ENCODE measurements at places on chromosomes 3 and 15.

- peak; percentile 16 for DNase-seq
Observed at GRCh38 chr15:64501396-64501715, 41.0 kb downstream of the ZNF609 start.

DNA sequence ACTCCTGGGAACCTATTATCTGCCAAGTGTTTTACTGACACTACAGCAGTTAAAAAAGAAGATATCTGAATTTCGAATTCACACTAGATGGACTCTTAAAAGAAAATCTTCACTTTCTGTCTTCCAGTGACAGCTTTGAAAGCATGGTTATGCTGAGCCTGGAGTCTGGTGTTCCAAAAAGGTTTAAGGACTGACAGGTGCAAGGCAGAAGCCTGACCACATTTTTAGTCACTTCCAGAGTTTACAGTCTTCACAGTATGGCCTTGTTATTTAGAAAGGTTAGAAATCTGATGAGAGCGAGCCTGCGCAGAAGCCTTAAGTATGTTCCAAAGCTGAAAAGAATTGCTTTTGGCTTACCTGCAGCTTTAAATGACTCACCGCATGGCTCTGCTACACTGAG is 59.9 kb downstream of the ETV5 start:
- no peak for DNase-seq

DNA sequence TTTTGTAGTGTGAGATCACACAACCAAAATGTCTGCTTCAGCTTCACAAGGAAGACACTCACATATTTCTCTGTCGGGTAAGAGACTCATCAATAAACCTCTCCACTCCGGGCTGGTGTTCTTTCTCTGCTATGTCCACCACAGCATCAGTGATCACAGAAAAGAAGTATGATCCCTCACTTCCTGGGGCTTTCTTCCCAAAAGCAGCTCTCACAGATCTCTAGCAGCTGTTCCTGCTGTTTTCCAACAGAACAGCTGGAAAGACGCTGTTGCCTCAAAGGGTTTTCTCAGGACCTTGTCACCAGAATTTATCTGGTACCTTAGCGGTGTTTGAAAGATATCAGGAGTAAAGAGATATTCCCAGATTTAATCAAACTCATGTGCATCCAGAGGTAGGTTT is 46.4 kb downstream of the GATM start:
- no peak for DNase-seq

DNA sequence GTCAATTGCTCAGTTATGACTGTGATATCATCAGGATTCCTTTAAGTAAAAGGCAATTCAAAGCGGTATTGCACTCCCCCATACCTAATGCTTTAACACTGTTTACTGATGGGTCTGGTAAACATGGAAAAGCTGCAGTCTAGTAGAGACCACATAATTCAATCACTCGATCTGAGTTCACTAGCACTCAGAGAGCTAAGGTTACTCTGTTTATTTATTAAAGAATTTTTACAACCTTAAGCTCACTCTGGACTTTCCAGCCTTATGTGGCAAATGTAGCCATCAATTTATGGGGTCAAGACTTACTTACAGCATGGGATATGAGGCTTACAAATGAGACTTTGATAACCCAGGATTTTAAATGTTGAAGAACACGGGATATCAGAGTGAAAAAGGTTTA is 18.4 kb upstream of the CCR2 start:
- no peak for DNase-seq

DNA sequence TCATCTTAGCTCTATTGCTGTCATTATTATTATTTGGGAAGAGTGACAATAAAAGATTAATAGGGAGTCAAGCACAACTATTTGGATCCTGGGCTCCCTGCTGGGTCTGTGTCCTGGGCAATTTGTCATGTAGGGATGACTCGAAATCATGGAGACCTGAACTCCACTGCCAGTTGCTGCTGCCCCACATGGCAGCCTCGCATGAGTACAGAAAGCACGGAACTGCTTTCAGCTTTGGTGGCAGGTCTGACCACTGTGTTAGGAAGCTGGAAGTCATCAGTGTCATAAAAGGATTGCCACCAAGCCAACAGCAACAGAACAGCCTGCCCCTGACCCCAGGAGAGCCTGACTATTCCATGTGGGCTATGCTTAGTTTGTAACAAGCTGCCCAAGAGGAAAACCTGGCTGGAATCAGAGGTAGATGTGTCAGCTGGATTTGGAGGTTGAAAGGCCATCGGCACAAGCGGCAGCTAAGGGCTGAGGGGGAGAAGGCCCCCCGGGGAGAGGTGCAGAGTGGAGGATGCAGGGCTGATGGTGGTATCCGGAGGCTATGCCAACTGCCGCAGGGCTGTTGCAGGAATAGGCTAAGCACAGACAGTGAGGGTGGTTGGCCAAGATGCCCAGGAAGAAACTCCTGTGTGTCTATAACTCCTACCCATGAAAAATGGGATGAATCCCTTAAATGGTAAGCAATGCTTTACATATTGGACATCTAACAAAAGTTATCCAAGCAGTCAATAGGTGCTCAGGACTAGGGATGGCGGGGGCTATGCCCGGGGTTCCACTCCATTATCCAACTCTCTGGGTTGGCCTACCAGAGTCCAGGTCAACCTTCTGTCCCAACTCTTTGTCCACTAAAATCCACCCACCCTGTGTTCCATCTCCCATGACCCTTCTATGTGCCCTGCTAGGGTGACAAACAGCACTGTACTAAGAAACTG is 291.6 kb downstream of the ADAMTS17 start:
- DNase-seq, result no peak

GRCh38 chr3:170623524-170623923 is 37.6 kb upstream of the SLC7A14 start:
- DNase-seq, result no peak

DNA sequence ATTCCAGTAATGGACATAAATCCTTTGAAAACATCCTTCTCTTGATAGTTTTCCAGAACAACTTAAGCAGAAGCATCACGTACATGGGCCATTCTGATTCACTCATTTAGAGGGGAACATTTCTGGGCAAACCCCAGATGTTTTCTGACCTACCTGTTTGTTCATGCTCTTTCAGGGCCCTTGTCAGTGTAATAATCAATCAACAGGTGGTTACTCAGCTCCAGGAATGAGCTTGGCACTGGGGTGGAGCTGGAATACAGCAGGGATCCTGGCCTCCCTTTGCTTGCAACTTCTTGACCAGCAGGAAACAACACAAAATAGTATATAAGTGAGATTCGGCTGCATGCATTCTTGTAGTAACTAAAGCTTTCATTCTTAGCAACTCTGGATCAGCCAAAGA is 9.2 kb upstream of the UBE2E1 start:
- DNase-seq, result no peak

DNA sequence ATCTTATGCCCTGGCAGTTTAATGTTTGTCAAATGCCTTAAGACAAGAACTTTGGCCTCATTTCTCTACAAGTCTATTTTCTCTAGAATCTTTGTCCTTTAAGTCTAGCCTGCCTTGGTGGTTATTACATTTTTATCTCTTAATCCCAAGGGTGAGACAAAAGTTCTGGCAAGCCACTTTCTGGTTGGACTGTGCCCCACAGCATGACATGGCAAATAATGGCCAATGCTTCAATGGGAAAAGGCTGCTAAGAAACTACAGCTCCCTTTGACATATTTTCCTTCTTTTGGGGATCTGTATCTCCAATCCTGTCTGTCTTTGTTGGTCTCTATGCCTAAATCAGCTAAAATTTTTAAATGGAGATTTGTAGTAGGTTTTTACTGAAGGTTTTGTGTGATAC is 181.6 kb upstream of the MBNL1 start:
- DNase-seq, result no peak

DNA sequence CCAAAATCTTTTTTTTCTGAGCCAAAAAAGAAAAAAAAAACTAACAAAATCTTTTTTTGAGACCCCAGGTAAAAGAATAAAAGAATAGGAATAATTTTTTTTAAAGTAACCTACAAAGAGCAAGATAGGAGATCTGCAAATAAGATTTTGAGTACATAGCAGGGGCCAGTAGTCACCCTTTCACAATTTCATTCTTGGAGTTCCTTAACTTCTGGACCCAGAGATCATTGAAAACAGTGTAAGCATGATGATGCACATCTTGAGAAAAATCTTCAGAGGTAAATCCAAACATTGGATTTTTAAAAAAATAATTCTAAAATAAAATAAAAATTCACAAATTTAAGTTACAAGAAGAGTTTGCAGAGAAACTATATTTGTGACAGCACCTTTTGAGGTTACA is 18.8 kb downstream of the TFRC start:
- DNase-seq, result no peak

DNA sequence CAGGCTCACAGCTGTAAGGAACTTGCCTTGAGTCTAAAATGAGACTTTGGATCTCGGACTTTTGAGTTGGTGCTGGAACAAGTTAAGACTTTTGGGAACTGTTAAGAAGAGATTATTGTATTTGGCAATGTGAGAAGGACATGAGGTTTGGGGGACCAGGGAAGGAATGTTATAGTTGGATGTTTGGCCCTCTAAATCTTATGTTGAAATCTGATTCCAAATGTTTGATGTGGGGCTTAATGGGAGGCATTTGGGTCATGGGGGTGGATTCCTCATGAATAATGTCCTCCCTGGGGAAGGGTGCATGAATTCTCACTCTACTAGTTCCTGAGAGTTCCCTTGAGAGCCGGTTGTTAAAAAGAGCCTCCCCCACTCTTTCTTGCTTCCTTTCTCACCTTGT is 18.5 kb upstream of the CHCHD6 start:
- DNase-seq, result no peak

- no peak for DNase-seq
Observed at GRCh38 chr3:117537949-117538348, 828.4 kb downstream of the TUSC7 start.

DNA sequence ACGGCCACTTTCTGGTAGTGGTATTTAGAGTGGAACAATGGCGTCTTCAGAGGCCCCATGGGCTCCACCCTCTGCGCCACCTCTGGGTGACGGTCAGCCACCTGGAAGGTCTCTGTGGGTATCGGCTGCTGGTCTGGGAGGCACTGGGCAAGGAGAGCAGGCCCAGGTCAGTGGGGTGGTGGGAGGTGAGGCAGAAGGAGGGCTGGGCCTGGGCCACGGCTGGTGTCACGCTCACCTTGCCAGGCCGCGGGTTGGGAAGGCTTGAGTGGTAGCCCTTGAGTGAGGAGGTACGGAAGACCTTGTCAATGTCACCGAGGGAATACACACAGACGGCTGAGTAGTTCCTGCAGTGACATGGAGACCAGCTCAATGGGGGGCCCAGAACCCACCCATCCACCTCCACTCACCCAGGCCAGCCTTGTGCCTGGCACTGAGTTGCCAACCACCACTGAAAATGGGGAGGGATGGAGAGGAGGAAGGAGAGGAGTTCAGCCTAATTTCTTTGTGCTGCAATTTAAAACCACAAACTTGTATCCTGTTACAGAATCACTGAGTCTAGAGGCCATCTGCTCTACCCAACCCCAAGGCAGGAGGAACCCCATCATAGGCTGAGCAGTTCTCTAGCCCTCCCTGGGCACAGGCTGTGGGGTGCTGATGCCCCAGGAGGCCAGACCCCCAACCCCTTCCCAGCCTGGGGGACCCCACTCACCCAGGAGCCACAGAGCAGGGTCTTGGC is 19.0 kb downstream of the SEMA7A start:
- DNase-seq, result no peak

GRCh38 chr3:12275974-12276650 is 12.8 kb upstream of the PPARG start:
- no peak for DNase-seq

- DNase-seq, result no peak
Observed at GRCh38 chr3:25502233-25502632, 74.2 kb downstream of the RARB start.

- DNase-seq, result no peak
Observed at GRCh38 chr3:32237670-32238452, 619 bp upstream of the CMTM8 start.

DNA sequence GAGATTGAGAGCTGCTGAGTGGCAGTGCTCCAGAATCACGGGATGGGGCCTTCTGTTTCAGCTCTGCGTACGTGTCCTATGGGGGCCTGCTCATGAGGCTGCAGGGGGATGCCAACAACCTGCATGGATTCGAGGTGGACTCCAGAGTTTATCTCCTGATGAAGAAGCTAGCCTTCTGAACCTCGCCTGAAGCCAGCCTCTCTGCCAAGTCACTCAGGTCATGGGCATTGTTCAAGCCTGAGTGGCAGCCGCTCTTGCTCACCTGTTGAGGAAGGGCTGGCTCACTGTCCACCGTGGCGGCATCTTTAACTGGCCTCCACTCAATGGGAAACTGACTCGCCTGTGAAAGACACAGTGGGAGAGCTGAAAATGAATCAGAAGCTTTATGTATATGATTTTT is 6.6 kb downstream of the POLR2H start:
- DNase-seq, result no peak

- DNase-seq, result no peak
Observed at GRCh38 chr3:111857474-111857873, 1.6 kb upstream of the PHLDB2 start.

Data from BE2C (cell line).